ENCODE measurements at places on chromosomes 7 and 10.

- DNase-seq = no peak
These were observed 45.8 kb downstream of the EEPD1 start for GRCh38 chr7:36198854-36199266.

DNA sequence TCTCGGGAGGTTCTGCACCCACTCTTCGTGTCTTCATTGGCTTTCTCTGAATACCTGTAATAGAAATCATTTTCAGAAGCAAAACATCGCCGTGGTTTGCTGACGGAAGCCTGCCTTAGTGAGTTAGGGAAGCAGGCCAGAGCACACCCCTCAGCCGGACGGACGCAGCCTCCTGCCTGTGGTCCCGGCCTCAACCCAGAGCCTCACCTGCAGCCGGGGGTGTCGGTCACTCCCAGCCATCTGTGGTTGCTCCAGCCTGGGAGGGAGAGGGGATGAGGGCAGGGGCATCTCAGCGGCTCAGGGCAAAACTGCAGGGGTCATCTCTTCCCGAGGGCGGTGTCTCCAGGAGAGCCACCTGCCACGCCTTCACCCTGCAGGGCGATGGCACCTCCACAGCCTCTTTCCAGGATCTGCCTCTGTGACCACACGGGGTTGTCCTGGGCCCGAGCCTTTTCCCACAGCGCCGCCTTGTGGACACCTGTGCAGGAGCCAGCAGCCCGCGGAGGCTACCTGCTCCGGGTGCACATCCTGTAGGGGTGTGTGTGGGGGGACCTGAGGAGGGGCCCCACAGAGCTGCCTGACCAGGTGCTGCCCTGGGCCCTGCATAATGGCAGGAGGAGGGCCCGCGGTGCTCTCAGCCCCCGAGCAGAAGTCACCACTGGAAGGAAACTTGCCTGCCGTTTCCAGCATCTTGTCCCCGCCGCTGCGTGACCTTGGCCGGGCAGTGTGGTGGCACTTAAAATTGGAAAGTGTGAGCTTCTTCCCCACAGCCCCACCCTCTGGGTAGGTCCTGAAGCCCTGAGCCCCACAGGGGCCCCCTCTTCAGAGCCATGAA is 21.6 kb upstream of the AP5Z1 start:
- DNase-seq = no peak

GRCh38 chr10:132714986-132715775 is 70.8 kb downstream of the NKX6-2 start:
- no peak for DNase-seq

DNA sequence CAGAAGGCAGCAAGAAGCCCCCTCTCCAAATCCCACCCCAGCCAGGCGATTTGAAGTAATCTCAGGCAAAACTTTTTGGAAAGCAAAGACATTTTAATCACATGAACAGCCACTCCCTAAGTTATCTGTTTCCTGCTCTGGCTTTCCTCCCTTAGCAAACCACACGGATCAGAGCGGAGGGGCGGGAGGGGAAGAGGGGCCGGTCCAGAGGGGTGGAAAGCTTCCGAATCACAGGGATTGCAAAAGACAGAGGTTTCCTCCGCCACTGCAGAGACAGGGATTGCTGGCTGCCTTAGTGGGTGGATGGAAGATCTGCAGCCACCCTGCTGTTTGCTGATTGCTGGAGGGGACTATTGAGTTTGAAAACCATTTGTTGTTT is 41.2 kb downstream of the ZCCHC24 start:
- DNase-seq = no peak

- DNase-seq = no peak
These were observed 130.1 kb upstream of the ZEB1 start for GRCh38 chr10:31188792-31189406.

GRCh38 chr7:53398566-53398965 is 363.1 kb downstream of the POM121L12 start:
- no peak for DNase-seq

DNA sequence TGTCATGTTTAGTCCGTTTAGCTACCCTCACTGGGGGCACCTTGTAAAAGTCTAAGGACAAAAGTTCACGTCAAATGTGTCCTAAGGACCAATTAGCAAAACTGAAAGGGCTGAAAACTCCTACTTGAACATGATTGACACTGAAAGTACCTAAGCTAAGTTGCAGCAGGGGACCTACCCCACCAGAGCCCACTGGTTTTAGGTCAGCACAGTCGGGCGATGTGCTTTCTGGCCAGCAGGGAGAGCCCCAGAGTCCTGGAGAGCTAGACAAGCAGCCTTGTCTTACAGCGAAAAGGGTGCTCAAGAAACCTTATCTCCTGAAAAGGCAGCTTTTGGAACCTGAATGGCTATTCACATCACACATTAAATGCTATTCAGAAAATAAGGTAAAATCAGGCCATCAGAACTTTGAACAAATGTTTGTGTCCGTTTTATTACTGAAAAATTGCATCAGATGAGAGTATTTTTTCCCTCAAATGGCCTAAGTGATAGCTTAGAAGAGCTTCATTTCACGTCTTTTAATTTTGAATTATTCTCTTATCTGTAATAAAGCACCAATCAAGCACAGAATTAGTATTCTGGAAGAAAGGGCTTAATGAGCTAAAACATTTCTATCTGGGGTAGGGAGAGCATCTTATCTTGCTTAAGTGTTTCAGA is 52.2 kb upstream of the MKI67 start:
- DNase-seq = no peak

GRCh38 chr7:30083334-30083733 is 51.5 kb upstream of the MTURN start:
- no peak for DNase-seq

DNA sequence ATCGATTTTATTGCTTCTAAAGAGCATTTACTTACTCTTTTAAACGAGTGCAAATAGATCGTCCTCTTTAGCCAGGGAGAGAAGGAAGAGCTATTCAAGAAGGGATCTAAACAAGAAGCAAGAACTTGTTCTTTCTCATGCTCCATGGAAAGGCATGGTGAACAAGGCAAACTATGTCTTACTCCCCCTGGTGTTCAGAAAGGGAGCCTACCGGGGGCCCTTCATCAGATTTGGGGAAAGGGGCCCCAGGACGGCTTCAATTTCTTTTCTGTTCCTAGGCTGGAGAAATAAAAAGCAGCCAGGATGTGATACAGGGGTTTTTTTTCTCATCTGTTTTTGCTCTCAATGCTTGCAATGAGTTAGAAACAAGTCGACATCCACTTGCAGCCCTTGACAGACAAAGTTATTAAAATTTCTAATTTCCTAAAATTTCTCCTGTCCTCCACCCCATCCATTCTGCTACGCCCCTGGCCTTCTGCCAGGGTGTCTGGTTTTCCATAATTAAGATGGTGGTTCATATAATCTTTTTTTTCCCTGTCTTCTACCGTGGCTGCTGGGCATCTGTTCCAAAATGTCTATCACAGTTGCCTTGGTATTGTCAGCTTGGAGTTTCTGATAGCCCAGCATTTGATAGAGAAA is 214.4 kb downstream of the CREB5 start:
- DNase-seq = no peak

GRCh38 chr7:111855161-111855841 is 293.0 kb upstream of the IMMP2L start:
- DNase-seq = no peak

DNA sequence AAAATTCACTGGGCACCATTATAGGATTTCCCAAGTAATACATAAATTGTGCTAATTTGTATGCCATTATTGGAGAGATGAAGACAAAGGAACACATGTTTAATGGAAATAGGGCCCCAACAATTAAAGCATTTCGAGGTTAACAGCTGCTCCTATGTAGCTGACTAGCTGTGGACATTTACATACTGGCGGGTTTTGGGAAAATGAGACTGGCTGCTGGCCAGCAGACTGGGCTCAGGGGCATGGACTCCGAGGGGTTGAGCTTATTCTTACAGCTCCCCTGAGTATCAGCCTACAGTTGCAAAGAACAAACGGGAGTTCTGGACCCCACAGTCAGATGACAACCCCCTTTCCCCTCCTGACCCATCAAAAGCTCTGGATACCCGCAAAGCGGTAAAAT is 91.9 kb upstream of the MYO3A start:
- DNase-seq = no peak

- no peak for DNase-seq
These were observed 24.3 kb downstream of the FAM20C start for GRCh38 chr7:216360-217300.

DNA sequence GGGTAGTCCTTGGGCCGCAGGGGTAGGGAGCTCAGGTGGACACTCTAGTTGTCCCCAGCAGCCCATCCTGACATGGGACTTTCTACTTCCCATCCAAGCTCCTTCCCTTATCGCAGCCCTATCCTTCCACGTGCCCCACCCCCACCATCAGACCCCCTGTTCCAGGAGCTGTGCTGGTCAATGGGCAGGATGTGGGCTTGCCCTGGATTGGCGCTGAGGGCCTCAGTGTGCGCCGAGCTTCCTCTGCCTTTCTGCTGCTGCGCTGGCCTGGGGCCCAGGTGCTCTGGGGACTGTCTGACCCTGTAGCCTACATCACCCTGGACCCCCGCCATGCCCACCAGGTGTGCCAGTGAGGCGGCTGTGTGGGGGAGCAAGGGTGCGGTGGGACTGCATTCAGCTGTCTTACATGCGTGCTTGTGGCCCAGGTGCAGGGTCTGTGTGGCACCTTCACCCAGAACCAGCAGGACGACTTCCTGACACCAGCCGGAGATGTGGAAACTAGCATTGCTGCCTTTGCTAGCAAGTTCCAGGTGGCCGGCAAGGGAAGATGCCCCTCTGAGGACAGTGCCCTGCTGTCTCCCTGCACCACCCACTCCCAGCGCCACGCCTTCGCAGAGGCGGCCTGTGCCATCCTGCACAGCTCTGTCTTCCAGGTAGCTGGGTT is 9.4 kb upstream of the ZNF467 start:
- no peak for DNase-seq

GRCh38 chr10:94155722-94156271 is 162.1 kb downstream of the PLCE1 start:
- DNase-seq = no peak

DNA sequence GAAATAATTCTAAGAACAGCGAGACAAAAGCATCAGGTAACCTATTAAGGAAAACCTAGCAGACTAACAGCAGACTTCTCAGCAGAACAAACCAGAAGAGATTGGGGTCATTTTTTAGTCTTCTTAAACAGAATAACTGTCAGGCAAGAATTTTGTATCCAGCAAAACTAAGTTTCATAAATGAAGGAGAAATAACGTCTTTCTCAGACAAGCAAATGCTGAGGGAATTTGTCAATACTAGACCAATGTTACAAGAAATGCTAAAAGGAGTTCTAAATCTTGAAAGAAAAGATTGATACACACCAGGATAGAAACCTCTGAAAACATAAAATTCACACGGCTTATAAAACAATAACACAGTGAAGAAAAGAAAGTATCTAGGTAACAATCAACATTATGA is 22.6 kb downstream of the BICC1 start:
- DNase-seq = no peak

GRCh38 chr7:43439631-43440401 is 143.1 kb upstream of the STK17A start:
- no peak for DNase-seq

DNA sequence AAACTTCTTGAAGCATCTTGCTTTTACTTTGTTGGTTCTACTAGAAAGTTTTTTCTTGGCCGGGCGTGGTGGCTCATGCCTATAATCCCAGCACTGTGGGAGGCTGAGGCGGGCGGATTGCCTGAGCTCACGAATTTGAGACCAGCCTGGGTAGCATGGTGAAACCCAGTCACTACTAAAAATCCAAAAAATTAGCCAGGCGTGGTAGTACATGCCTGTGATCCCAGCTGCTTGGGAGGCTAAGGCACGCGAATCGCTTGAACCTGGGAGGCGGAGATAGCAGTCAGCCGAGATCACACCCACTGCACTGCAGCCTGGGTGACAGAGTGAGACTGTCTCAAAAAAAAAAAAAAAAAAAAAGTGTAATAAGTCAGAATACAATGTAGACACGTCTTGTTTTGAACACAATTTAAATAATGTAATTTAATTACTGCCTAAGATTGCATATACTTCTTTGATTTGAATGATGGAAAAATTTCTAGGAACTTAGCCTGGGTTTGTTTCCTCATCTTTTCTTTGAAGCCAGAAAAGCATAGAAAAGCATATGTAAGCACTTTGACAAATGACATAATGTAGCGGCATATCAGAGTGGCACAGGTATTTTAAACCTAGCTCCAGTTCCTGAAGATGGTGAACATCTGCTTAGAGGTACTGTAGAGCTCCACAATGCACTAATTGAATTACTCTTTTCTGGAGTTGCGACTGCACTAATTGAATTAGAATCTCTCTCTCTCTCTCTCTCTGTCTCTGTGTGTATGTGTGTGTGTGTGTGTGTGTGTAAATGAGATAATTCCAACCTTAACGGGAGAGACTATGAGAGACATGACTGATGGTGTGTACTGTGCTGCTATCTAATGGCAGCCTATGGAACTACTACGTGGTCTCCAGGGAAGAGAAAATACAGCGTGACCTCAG is 87.8 kb downstream of the BTRC start:
- DNase-seq = peak; percentile 24

DNA sequence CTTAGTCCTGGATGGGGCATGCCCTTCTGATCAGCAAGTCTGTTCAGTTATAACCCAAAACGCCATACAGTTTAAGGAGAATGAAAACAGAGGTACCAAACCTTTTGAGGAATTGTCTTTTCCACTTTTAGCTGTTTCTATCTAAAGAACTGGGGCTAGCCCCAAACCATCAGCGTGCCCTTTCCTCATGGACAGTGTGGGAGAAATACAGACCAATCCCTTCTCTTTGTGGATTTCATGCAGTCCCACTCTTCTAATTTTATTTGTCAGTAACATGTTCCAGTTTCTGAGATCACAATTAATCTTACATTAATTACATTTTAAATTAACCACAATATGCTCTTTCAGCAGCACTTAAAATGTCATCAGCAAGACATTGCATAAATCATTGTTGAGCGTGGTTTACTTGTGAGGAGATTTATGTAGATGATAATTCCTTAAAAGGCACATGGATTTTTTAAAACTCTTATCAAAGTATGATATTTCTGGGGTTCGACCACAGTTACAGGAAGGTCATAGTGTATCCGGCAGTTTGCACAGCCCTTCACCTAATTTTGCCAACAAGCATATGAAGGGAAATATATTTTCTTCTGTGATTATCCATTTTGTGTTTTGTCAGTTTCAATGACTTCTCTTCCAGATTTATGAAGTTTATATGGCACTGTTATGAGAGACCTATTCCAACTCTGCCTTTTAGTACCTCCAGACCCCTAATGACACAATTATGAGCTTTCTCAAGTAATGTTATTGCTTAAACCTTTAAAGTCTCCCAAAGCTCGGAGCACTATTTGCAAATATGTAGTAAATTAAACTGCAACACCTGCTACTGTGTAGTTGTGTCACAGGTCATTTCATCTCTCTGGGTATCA is 868.4 kb upstream of the C7orf33 start:
- no peak for DNase-seq

DNA sequence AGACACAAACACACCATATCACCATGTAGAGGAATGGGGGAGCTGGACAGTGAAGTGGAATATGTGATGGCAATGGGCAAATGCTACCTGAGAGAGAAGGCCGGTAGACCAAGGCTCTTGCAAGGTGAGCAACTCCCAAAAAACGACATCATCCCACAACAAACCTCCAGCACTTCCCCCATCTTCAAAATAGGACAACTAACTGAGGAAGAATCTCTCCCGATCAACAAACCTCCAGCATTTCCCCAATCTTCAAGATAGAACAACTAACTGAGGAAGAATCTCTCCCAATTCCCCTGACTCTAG is 387.2 kb downstream of the PARD3 start:
- DNase-seq = no peak

- no peak for DNase-seq
These were observed 153.3 kb downstream of the ZMYND11 start for GRCh38 chr10:288316-289200.

- no peak for DNase-seq
These were observed 255.8 kb downstream of the TWIST1 start for GRCh38 chr7:18861514-18862118.

- DNase-seq = no peak
These were observed 114.7 kb upstream of the FAM171A1 start for GRCh38 chr10:15485684-15486316.
